Stimulated activated CD4-positive, alpha-beta T cell treated with anti-CD3 and anti-CD28 coated beads, Interleukin-2, amount 100 ng/mL, for 24 hours (primary cell): ENCODE measurements at places on chromosomes 6 and 20.

DNA sequence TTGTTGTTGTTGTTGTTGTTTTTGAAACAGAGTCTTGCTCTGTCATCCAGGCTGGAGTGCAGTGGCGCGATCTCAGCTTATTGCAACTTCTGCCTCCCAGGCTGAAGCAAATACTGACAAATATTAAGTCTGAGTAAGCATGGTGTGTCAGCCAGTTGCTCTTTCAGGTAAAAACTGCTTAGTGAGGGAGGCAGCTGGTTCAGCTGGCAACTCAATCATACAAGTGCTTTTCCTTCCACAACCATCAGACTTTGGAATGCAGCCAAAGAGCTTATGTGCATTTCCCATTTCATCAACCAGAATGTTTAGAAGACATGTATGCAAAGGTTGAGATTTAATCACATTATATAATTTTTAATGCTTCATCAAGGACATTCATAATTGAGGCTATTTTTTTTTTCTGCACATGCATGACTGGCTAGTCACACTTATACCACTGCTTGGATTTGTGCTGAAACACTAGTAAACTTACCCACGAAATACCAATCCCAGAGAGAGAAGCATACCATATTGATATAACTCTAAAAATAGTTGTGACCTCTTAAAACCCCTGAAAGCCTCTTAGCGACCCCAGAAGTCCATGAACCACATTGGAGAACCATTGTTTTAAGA is 56.0 kb downstream of the CLIC5 start:
- DNase-seq = no peak

DNA sequence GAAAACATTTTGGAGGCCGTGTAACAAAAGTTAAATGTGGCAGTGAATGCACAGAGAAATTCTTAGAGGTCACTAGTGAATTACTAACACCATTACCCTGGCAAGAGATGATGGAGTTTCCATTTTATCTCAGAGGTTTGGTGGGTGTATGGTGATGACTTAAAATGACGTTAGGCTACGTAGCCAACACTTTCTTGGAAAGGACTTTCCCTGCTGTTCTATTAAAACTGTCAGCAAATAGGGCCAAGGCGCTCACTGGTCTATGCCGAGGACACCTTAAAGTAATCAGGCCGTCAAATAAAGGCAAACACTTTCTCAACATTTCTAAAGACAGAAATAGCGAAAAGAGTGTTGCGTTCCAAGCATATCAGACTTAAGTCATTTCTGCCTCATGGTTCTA is 160.8 kb downstream of the GMPR start:
- no peak for DNase-seq

DNA sequence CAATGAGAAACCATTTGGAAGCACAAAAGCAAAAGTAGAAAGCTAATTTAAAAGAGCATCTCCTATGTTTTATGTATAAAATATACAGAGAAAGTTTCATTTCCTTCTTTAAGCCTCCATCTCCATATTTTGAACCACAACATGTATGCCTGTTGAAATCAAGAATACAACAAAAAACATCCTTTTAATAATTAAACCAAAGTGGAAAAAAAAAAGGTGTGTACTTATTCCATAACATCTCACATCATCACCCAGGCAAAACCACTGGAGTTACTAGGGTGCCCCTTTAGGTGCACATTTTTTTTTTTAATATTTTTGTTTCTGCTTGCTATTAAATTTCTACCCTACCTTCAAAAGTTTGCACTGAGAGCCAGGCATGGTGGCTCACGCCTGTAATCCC is 43.0 kb downstream of the EDN1 start:
- DNase-seq = no peak

DNA sequence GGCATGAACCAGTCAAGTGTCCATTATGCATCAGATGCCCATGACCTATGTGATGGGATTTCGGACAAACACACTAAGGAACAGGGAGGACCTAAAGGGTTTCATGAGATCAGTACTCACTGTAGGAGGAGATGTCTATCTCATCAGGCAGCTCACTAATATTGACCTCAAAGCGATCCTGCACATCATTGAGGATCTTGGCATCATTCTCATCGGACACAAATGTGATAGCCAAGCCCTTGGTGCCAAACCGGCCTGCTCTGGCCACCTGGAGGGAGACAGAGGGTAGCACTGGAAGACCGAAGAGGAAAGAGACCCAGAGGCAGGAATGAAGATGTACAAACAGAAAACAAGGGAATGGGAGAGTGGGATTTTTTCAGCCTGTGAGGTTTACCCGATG is 1.9 kb downstream of the MCCD1 start:
- DNase-seq = no peak

GRCh38 chr20:59611286-59611685 is 6.9 kb downstream of the PHACTR3 start:
- DNase-seq = no peak
